Natural killer cell treated with Interleukin-12 subunit alpha and Interleukin-12 subunit beta and Interleukin-15 and Interleukin-18, amount 100 ng/mL, for 72 hours (primary cell): ENCODE measurements at places on chromosomes 11 and 22. TPM values are rescaled to one million over a fixed set of nuclear protein-coding genes. Genes with fewer than 3 reads are reported as not detected.

DNA sequence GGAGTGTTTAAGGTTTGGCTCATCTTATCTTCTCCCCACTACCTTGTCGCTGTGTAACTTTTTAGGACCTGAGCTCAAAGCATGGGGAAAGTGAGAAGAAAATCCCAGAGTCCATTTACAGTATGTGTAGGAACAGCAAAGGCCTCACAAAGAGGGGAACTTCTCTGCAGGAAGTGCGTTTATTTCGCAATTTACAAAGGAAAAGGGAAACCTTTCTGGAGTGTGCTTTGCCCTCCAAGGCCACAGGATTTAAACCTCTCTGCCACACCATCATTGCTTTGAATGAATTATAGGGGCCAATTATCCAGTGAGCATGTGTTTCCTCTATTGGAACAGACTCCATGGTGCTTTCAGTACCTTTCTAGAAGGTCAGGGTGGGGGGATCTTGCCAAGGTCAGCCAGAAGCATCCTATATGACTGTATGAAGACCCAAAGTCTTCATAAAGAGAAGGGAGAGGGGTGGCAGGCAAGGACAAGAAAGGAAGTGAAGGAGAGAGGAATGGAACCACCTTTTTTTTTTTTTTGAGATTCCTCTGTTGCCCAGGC, 68.1 kb upstream of the LMO2 start:
- DNase-seq: no peak
- H3K4me1 ChIP-seq: no peaks in the 10 kb centered on the region
- H3K27ac ChIP-seq: no peak overlapping the region

GRCh38 chr11:131977854-131978253, 607.4 kb downstream of the NTM start:
- no peaks in the 10 kb centered on the region for H3K36me3 ChIP-seq
- no peak for DNase-seq
- no peaks in the 10 kb centered on the region for H3K27me3 ChIP-seq
- H3K27ac ChIP-seq: no peak overlapping the region
- no peak overlapping the region for H3K4me3 ChIP-seq

DNA sequence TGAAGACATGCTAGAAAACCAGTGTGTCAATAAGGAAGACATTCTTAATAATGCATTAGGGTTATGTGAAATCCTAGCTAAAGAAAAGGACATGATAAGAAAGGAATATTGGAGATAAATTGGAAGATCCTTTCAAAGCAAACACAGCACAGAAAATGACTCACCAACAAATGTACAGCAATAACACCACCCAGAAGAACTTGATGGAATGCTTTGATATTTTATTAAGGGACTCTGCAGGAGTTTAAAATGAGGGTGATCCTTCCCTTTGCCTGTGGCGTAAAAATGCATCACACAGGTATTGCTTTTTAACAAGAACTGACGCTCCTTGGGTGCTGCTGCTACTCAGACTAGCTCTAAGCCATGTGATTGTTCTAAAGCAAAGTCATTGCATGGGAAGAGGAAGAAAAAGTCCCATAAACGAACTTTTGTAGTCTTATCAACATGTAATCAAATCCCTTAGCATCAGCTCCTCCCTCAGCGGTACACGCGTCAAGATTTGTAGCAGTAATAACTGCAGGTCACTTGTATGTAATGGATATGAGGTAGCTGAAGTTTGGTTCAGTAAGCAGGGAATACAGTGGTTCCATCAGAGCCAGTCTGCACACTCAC, 48.4 kb upstream of the EED start:
- peaks cover 36% of the 10 kb centered on the region for H3K4me1 ChIP-seq
- no peak for DNase-seq
- H3K27ac ChIP-seq: no peak overlapping the region
- no peaks in the 10 kb centered on the region for H3K36me3 ChIP-seq
- H3K4me3 ChIP-seq: no peak overlapping the region

DNA sequence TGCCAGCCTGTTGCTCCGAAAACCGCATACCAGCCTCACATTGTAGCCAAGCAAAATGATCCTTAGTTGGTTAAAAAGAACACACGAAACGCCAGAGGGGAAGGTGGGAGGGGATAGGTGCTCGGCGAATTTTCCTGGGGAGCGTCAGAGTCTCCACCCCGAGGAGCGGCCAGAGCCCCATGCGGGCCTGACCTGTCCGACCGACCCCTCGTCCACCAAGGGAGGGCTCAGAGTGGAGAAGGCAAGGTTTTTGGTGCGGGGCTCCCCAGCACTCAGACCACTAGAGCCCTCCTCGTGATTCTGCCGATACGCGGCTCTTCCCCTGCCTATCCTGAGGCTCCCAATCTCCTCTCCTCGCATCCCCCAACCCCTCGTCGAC, 39.6 kb downstream of the DIXDC1 start:
- H3K27ac ChIP-seq: no peak overlapping the region
- no peaks in the 10 kb centered on the region for H3K36me3 ChIP-seq
- H3K4me3 ChIP-seq: peak overlapping the region; percentile 32
- H3K4me1 ChIP-seq: peaks cover 9% of the 10 kb centered on the region
- no peak for DNase-seq

GRCh38 chr22:29040385-29041275, 21.0 kb downstream of the C22orf31 start:
- DNase-seq: peak; percentile 76
- no peaks in the 10 kb centered on the region for H3K36me3 ChIP-seq
- H3K27ac ChIP-seq: no peak overlapping the region
- no peak overlapping the region for H3K4me3 ChIP-seq
- H3K27me3 ChIP-seq: peaks cover 8% of the 10 kb centered on the region

- H3K27ac ChIP-seq: no peak overlapping the region
- H3K4me3 ChIP-seq: no peak overlapping the region
These were observed 149.9 kb downstream of the PKNOX2 start for GRCh38 chr11:125314276-125315078.

DNA sequence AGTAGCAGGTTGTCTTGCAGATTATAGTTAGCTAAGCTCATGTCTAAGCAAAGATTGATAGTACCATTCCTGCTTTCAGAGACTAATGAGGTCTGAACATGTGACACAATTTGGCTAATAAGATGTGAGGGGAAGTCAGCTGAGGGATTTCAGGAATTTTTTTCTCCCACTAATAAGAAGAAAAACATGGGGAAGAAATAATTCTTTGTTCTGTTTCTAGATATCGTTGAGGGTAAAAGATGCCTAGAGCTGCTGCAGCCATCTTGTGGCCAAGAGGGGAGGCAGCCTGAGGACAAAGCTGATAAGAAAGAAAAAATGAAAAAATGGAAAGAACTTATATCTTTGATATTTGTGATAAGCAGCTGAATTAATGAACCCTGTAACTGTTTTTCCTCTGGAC, 1334.4 kb downstream of the LRRC4C start:
- H3K27ac ChIP-seq: no peak overlapping the region
- H3K27me3 ChIP-seq: no peaks in the 10 kb centered on the region
- no peaks in the 10 kb centered on the region for H3K36me3 ChIP-seq
- no peak overlapping the region for H3K4me3 ChIP-seq
- DNase-seq: no peak

GRCh38 chr11:108914211-108914610, 249.3 kb downstream of the DDX10 start:
- H3K27ac ChIP-seq: no peak overlapping the region
- no peak overlapping the region for H3K4me3 ChIP-seq
- peaks cover 6% of the 10 kb centered on the region for H3K36me3 ChIP-seq
- H3K4me1 ChIP-seq: peaks cover 10% of the 10 kb centered on the region
- H3K27me3 ChIP-seq: no peaks in the 10 kb centered on the region

GRCh38 chr11:16000065-16000464, 356.3 kb downstream of the SOX6 start:
- H3K36me3 ChIP-seq: no peaks in the 10 kb centered on the region
- H3K4me1 ChIP-seq: no peaks in the 10 kb centered on the region
- H3K27ac ChIP-seq: no peak overlapping the region

DNA sequence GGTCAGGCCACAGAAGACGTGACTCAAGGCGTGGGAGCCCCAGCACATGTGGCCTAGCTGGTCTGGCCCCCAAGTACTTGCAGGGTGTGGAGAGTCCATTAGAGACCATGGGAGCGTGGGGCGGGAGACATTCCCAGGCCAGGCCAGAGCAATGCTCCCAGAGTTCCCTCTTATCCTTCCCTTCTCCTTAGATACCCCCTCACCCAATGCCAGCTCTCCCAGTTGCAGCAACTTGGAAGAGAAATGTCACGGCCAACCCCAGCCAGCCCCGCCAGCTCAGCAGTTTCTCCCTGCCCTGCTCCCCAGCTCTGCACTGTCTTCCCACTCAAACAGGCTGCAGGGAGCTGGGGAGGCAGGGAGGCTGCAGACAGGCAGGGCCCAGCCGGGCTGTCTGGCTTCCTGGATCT, 65.4 kb upstream of the TSPAN18 start:
- peaks cover 11% of the 10 kb centered on the region for H3K27me3 ChIP-seq
- H3K4me1 ChIP-seq: no peaks in the 10 kb centered on the region
- DNase-seq: no peak
- no peak overlapping the region for H3K4me3 ChIP-seq

The MMP8 gene
- total RNA-seq: not detected

The CCDC81 gene
- 0.67 TPM for total RNA-seq

The ACRV1 gene
- not detected for total RNA-seq

The PKDREJ gene
- 0.07 TPM for total RNA-seq

The CBX7 gene
- total RNA-seq: 11.1 TPM

The MEI1 gene
- 20.2 TPM for total RNA-seq

The NAA40 gene
- 29.4 TPM for total RNA-seq
